ENCODE measurements at places on chromosomes 2 and 18. TPM values are rescaled to one million over a fixed set of nuclear protein-coding genes. Genes with fewer than 3 reads are reported as not detected.
A peak's percentile ranks its signal among the peaks of the same experiment; 100 is the strongest.

DNA sequence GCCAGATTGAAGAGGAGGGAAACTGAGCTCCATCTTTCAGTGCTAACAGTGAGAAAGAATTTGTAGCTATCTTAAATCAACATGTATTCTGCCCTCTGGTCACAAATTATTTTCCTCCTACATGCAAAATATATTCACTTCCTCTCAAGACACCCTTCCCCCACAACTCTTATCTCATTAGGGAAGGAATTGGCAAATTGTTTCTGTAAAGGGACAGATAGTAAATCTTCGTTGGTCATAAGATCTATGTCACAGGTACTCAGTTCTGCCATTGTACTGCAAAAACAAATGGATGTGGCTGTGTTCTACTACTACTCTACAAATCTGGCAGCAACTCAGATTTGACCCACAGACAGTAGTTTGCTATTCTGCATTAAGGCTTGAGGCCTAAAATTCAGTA lies 53.0 kb upstream of the CYP20A1 start:
- no peak overlapping the region for H3K4me3 ChIP-seq
- peaks cover 80% of the 10 kb centered on the region for H3K36me3 ChIP-seq
- H3K4me1 ChIP-seq, result no peaks in the 10 kb centered on the region
- H3K27ac ChIP-seq, result no peak overlapping the region

DNA sequence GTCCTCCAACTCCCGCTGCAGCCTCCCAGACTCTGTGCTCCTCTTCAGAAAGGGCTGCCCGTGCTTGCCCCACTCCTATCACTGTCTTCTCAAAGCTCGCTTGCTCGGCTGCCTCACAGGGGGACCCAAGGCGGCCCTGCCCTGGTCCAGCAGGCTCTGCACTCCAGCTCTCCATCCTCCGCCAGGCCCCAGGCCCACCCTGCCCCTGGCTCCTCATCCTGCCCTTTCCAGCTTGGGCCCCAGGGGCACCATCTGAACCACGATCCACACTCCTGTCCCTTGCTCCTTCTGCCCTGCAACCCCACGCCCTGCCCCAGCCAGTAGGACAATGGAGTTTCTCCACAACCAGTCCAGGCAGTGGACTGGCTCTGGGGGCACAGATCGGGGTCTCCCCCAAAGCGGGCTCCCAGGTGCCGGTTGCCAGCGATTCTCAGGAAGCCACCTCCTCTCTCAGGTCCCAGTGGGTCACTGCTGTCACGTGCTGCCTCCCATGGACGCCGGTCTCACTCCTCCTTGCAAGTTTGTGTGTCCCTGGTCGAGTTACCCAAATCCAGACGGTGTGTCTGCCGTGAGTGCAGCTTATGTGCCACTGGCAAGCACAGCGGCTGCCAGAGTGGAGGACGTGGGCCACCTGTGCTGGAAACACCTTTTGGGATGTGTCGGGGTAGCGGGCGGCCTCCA lies 238.5 kb downstream of the HDAC4 start:
- H3K36me3 ChIP-seq, result peaks cover 11% of the 10 kb centered on the region
- no peak overlapping the region for H3K4me3 ChIP-seq
- no peaks in the 10 kb centered on the region for H3K4me1 ChIP-seq
- H3K27ac ChIP-seq, result no peak overlapping the region
- peak; percentile 45 for DNase-seq

DNA sequence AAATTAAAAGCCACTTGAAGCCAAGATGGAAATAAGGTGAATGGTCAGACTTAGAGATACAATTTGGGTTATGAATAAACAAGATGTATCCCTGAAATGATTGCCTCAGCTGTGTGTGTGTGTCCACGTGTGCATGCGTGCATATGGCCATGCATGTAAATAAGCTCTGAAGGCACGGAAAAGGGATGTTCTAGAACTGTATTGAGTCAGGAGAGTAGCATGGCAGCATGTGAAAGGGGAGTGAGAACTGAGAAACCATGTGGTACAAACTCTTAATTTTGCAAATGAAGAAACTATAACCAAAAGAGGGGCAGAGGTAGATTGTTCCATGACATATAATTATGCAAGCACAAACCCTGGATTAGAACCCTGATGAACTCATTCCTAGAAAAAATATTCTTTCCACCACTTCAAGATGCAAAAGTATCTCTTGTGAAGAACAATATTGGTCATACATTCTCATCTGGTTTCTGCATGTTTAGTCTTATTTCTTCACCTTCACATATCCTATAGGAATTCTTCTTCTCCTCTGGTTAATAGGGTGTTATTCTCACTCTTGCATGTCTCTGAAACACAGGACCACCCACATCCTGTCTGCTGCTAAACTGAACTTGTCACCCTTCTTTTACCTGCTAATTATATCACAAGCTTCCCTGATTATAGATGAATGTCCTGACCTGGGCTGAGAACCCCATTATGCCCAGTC lies 455.8 kb downstream of the SETBP1 start:
- DNase-seq, result no peak
- H3K36me3 ChIP-seq, result no peaks in the 10 kb centered on the region
- no peak overlapping the region for H3K4me3 ChIP-seq
- no peaks in the 10 kb centered on the region for H3K4me1 ChIP-seq

GRCh38 chr18:9737472-9738121 lies 29.5 kb downstream of the RAB31 start:
- H3K4me1 ChIP-seq, result peaks cover 6% of the 10 kb centered on the region
- H3K27me3 ChIP-seq, result no peaks in the 10 kb centered on the region
- H3K4me3 ChIP-seq, result no peak overlapping the region
- no peak overlapping the region for H3K27ac ChIP-seq
- H3K36me3 ChIP-seq, result no peaks in the 10 kb centered on the region

GRCh38 chr2:39145906-39146421 lies 25.1 kb upstream of the SOS1 start:
- H3K4me3 ChIP-seq, result no peak overlapping the region
- no peak overlapping the region for H3K27ac ChIP-seq
- DNase-seq, result no peak
- H3K4me1 ChIP-seq, result no peaks in the 10 kb centered on the region
- H3K36me3 ChIP-seq, result no peaks in the 10 kb centered on the region
- no peaks in the 10 kb centered on the region for H3K27me3 ChIP-seq

GRCh38 chr18:75625966-75626365 lies 198.5 kb upstream of the SMIM21 start:
- DNase-seq, result no peak
- no peaks in the 10 kb centered on the region for H3K27me3 ChIP-seq
- H3K27ac ChIP-seq, result no peak overlapping the region
- H3K36me3 ChIP-seq, result no peaks in the 10 kb centered on the region

- H3K27me3 ChIP-seq, result no peaks in the 10 kb centered on the region
- no peaks in the 10 kb centered on the region for H3K4me1 ChIP-seq
- no peak for DNase-seq
- peaks cover 11% of the 10 kb centered on the region for H3K36me3 ChIP-seq
- H3K27ac ChIP-seq, result no peak overlapping the region
- no peak overlapping the region for H3K4me3 ChIP-seq
These were observed 165.0 kb downstream of the DIS3L2 start for GRCh38 chr2:232126301-232127099.

DNA sequence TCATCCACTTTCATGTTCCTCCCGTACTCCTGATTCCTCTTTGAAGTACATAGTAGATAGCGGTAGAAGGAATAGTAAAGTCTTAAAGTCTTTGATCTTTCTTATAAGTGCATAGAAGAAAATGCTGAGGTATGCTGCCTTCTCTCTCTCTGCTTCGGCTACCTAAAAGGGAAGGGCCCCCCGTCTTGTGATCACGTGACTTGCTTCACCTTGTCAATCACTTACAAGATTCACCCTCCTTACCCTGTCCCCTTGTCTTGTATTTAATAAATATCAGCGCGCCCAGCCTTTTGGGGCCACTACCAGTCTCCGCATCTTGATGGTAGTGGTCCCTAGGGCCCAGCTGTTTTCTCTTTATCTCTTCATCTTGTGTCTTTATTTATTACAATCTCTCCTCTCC lies 932.2 kb upstream of the FANCL start:
- no peaks in the 10 kb centered on the region for H3K36me3 ChIP-seq
- DNase-seq, result no peak
- no peak overlapping the region for H3K27ac ChIP-seq
- no peaks in the 10 kb centered on the region for H3K4me1 ChIP-seq
- H3K4me3 ChIP-seq, result no peak overlapping the region

DNA sequence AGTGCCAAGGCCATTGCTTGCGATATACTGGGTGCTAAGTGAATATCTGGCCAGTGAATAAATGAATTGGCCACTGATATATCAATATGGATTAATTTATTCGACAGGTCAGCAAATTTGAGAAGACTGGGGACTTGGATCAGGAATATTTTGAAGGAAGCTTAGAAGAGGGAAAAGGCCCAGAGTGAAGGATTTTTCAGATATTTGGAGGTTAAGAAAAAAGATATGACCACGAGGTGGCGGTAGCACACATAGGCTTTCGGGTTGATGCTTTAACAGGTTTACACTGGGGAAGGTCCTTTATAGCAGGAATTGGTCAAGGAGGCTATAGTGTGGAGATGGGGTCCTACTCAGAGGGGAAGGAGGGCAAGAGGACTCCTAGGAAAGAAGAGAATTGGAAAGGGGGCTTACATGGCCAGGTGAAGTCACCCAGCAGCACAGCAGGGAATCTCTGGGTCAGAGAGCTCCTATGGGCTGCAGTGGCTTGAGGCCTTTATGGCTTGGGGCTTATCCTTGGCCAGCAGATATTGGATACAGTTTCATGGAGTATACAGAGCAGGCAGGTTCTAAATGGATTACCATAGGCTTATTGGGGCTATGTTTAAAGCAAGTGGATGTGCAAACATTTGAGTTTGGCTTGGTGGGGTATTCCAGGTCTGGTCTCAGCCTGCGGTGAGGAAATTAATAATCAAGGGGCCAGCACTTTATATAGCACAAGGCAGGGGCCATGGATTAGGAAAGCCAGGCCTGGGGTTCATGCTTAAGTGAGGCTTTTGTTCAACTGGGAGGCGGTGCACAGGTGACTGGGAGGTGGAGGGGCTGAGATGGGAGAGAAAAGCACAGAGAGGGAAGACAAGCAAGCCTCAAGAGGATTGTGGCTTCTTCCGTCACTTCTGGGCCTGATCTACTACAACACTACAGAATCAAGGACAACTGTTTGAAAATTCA lies 9.7 kb downstream of the IL1RN start:
- DNase-seq, result no peak
- H3K36me3 ChIP-seq, result no peaks in the 10 kb centered on the region
- no peaks in the 10 kb centered on the region for H3K4me1 ChIP-seq
- no peak overlapping the region for H3K27ac ChIP-seq
- H3K27me3 ChIP-seq, result no peaks in the 10 kb centered on the region
- H3K4me3 ChIP-seq, result no peak overlapping the region

DNA sequence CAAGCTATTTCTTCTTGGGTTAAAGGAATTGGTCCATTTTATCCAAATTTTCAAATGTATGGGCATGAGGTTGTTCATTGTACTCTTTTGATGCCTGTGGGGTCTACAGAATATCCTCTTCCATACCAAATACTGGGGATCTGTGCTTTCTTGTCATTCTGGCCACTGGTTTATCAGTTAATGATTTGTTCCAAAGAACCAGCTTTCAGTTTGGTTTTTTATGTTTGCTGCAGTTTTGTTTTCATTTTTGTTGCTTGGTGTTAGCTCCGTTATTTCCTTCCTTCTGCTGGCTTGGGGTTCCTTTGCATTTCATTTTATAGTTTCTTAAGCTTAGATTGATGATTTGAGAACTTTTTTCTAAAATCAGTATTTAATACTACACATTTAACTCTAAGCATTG lies 45.5 kb downstream of the SLC66A2 start:
- DNase-seq, result no peak
- H3K27me3 ChIP-seq, result no peaks in the 10 kb centered on the region
- H3K4me1 ChIP-seq, result no peaks in the 10 kb centered on the region
- no peak overlapping the region for H3K27ac ChIP-seq

GRCh38 chr2:213722565-213722964 lies 438.3 kb downstream of the SPAG16 start:
- H3K27me3 ChIP-seq, result no peaks in the 10 kb centered on the region
- no peak overlapping the region for H3K4me3 ChIP-seq
- no peaks in the 10 kb centered on the region for H3K4me1 ChIP-seq
- DNase-seq, result no peak

DNA sequence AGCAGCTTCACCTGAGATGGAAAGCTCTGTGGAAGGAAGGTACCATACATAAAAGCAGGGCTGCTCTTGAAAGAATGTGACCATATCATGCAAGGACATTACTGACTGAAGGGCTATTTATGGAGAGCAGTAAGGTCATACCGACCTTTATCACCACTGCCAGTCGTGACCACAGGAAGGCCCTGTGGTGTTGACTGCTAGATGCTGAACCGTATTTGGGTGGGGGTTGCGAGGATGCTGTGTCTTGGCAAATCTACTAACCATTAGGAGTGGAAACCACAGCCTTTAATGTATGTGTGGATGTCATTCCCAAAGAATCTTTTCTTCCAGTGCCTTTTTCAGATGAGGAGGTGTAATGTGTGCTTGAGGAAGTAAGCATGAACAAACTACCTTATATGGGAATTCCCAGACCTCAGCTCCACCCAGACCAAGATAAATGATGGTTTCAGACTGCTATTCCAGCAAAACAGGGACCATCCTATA lies 60.8 kb downstream of the LIMS1 start:
- no peak overlapping the region for H3K4me3 ChIP-seq
- H3K4me1 ChIP-seq, result peaks cover 36% of the 10 kb centered on the region
- no peaks in the 10 kb centered on the region for H3K36me3 ChIP-seq
- DNase-seq, result no peak

DNA sequence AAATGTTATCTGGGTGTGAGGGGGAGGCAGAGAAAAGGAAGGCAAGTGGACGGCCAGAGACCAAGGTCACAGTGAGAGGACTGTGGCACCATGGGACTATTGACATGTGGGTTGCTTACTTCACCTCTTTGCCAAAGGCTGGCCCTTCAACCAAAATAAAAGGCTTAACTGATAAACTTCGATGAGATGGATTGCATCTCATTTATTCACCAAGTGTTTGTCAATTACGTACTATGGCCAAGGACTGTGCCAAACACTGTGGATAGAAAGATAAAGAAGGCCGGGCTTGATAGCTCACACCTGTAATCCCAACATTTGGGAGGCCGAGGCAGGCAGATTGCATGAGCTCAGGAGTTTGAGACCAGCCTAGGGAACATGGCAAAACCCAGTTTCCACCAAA lies 98.7 kb upstream of the CCBE1 start:
- no peak for DNase-seq
- no peaks in the 10 kb centered on the region for H3K27me3 ChIP-seq
- no peaks in the 10 kb centered on the region for H3K4me1 ChIP-seq

DNA sequence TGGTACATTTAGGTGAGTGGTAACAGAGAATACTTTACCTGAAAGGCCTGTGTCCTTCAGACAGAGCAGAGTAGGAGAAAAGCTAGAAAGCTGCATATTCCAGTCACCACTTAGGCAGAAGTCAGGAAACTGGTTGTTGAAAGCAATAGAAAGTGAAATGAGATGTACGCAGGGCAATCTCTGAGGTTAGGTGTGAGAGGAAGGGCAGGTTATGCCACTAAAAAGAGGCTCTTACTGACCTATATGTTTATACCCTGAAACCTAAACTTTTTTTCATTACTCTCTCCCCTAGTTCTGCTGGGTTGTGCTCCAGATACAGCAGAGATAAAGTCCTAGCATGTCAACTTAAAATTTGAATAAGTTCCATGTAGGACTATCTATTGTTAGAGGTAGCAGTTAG lies 93.5 kb downstream of the COX7A2L start:
- H3K27me3 ChIP-seq, result no peaks in the 10 kb centered on the region
- H3K4me3 ChIP-seq, result no peak overlapping the region
- DNase-seq, result no peak
- no peaks in the 10 kb centered on the region for H3K36me3 ChIP-seq
- no peaks in the 10 kb centered on the region for H3K4me1 ChIP-seq

GRCh38 chr2:181697126-181697525 lies 16.8 kb upstream of the NEUROD1 start:
- H3K27ac ChIP-seq, result no peak overlapping the region
- no peak for DNase-seq
- H3K27me3 ChIP-seq, result no peaks in the 10 kb centered on the region
- no peaks in the 10 kb centered on the region for H3K4me1 ChIP-seq
- H3K4me3 ChIP-seq, result no peak overlapping the region

Gene ESPNL
- total RNA-seq, result not detected

Gene REG3A
- not detected for total RNA-seq
